NCI-H1092 (cell line): ENCODE measurements at places on chromosomes 2 and 18.

GRCh38 chr2:88870267-88870839 is 178.9 kb downstream of the RPIA start:
- DNase-seq: no peak

- DNase-seq: peak; percentile 55
Measured at GRCh38 chr2:108988796-108989713, at the start of gene EDAR. EDAR (minus strand) TSS chr2:108989220; CDS start chr2:108931014, 58,206 bp downstream.

DNA sequence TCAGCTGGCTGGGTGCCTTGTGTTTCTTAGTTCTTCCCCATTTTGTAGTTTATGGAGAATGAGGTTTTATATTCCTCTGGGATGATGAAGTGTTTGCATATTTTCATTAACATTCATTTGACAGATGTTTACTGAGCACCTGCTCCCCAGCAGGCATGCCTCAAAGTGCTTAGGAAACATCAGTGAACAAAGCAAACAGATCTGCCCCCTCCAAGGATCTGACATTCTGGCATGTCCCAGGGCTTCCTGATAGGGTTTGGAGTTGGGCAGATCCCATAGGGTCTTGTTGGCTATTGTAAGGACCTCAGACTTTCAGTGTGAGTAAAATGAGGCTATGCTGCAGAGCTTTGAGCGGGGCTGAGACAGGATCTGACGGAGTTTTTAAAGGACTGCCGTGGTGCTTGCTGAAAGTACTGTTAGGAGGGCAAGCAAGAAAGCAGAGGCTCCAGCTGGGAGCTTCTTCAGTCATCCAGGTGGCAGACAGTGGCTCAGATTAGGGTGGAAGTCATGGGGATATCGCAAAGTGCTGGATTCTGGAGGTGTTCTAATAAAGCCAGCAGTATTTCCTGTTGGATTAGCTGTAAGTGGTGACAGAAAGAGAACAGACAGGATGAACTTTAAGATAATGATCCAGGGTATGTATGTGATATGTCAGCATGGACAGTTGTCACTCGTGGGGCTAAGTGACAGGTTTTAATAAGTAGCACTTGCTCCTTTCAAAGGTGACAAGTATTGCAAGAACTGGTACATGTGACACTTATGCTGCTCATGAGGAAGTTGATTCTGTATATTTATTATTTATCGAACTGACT is 11.3 kb upstream of the IAH1 start:
- peak; percentile 6 for DNase-seq

DNA sequence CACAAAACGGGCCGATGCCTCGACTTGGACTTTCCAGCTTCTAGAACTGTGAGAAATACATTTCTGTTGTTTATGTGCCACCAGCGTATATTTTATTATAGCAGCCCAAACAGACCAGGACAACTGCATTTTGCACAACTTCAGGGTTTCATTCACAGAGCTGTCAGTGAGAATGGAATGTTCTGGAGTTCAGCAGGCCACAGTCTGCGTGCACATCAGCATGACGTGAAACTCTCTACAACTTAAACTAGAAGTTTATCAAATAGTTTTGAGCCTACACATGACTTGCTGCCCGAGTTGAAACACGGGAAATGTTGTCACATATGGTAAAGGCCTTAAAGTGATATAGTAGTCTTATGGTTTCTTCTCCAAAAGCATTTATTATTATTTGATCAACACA is 3.9 kb upstream of the TRIB2 start:
- DNase-seq: no peak

GRCh38 chr18:9926223-9926894 is 12.5 kb downstream of the VAPA start:
- no peak for DNase-seq

DNA sequence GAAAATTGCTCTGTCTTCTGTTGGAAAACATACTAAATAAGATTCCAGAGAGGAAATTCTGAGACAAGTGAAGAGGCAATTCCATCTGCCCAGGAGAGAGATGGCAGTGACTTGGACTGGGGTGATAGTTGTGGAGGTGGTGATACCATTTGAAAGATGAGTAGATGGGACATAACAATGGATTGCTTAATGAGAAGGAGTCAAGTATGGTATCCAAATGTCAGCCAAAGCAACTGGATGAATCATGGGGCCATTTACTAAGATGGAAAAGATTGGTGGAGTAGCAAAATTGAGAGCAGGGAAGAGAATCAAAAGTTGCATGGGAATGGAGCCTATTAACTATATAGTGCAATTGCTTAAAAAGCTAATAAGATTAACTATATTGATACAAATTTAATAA is 222.1 kb downstream of the ETAA1 start:
- DNase-seq: no peak

DNA sequence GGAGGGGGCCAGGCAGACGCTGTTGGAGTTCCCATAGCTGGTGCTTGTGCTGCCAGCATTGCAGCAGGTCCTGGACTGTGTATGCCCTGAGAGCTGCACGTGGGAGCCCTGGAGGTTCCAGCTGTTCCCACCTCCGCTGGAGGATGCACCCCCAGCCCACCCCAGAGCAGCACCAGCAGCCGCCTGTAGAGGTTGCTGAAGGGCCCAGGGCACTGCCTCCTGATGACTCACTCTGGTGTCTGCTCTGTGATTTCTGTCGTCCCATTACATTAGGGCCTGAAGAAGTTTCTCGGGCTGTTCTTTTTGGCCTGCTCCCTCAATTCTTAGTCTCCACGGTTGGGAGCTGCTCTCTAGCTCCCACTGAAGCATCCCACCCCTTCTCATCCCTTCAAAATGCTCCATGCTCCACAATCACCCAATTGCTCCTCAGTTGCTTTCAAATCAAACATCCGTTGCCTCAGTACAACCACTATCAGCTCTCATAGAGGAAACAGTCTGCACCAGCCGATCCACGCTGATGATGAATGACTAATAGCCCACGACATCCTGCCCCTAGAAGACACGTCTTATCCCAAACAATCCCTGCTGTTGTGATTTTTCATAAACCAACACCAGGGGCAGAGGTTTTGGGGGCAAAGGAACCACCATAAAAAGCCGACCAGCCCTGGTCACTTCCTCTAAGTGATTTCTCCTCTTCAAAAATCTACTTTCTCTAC is 65.2 kb upstream of the RNF152 start:
- DNase-seq: no peak

DNA sequence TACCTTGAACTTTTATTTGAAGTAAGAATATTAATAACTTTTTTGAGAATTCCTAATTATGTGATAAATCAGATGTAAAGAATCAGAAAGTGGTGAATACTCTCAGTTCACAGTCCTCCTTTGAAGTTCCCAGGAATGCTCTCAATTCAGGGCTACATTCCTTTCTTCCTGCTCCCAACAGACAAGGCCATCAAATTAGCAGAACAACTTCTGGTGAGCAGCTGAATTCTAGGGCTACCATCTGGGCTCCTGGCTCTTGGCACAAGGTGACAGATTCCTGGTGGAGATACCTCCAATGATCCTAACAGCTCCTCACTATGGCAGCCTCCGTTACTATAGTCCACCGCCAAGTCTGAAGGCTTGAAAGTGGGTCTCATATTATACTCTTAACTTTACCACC is 37.8 kb upstream of the OLA1 start:
- no peak for DNase-seq

DNA sequence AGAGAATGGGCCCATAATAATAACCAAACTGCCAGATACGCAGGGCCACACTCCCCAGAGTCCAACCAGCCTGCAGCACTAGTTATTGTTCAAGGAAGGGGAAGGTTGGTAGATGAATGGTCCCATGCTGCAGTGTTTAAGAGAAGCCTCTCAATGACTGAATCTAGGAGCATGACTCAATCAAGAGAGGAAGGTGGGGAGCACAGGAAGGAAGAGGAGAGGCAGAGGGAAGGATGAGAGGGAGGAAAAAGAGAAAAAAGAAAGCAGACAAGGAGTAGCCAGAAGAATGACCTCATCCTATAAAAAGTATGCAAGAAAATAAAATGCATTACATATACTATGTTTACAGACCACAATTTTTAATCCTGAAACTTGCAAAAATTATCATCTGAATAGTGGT is 174.5 kb downstream of the TCF4 start:
- DNase-seq: no peak

DNA sequence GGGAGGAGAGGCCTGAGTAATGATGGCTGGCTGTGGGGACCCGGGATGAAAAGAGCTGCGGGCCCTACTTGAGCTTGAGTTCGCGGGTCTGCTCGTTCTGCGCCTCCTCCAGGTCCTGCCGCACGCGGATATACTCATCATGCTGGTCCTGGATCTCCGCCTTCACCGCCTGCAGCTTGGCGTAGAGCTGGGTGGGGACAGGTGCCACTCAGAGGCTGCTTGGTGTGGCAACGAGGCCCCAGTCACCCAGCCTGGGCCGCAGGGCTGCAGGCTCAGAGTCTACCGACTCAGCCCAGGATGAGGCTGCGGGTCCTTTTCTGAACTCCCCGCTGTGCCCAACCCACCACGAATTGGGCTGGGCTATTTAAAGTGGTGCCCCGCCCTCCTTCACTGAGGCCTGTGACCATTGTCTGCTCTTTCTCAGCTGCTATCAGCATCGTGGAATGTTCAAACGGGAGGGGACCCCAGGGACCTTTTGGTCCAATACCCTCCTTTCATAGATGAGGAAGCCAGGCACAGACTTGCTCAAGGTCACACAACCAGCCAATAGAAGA is 28.0 kb downstream of the KIF3C start:
- no peak for DNase-seq
